Thyroid gland (tissue), 4 donors: ENCODE measurements at places on chromosomes 12 and 14.

DNA sequence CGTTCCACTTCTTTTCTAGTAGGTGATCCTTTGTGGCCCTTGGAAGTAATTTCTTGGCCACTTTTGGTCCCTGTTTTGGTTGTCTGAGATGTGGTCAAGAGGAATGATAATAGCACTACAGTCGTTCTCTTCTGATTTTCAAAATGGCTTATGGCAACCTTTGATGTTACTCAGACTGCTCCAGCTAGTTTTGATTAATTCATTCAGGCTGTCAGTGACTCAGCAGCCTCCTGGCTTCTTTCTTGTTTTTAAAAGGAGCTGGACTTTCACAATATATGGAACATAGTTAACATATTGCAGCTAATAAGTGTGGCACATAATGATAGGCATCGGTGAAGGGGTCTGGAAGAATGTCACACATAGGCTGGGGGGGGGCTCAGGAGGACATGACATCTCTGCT, 47.3 kb downstream of the WDR20 start:
- peak; percentile 36 for DNase-seq

- no peak for DNase-seq
These were observed 119.8 kb upstream of the CPM start for GRCh38 chr12:69052613-69053408.

DNA sequence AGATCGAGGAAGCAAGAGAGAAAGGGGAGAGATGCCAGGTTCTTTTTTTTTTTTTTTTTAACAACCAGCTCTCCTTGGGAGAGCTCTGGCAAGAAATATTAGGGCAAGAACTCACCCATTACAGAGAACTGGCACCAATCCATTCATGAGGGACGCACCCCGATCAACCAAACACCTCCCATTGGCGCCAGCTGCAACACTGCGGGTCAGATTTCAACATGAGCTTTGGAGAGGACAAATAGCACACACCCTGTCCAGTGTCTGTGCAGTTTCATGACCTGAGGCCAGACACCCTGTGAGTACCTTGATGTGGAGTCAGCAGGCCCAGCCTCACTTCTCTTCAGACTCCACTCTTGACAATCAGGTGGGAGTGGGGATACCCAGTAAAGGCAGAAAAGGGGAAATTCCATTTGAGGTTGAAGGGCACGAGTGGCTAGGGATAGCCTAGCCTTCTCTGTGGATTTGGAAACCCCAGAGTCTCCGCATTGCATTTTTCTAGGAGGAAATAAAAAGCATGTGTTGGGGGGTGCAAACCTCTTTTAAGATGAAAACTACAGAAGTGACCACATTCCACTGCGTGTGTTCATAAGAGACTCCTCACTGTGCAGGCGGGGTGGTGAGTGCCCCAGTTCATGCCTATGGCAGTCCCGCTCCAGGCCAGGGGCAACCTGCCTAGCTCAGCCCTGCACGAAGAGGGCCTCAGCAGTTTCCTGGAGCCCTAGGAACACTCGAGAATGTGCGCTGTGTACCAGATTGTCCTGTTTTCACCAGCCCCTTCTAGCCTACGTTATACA, 42.4 kb upstream of the GPATCH2L start:
- peak; percentile 35 for DNase-seq

- no peak for DNase-seq
These were observed 1.1 kb upstream of the SP1 start for GRCh38 chr12:53378724-53379388.

GRCh38 chr12:27163048-27163715, 80.8 kb upstream of the C12orf71 start:
- no peak for DNase-seq

- DNase-seq = no peak
These were observed 18.0 kb upstream of the APPL2 start for GRCh38 chr12:105253866-105254513.

DNA sequence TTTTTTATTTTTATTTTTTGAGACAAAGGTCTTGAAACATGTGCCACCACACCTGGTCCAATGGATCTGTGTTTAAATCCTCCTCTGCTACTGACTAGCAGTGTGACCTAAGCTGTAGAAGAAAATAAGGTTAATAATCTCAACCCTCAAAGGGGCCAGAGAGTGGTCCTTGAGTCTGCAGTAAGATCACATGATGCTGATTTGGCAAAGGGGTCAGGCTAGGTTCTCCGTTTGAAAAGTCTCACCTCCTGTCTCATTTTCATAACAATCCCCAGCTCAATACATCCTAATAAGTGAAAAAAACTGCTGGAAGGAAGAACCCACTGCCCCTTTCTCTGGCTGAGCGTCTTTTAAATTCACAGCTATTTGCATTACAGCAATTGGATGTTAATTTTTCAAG, 8.0 kb upstream of the TEP1 start:
- DNase-seq = no peak

GRCh38 chr12:47554046-47554653, 151.7 kb downstream of the RPAP3 start:
- DNase-seq = no peak

- DNase-seq = no peak
These were observed 555.3 kb downstream of the SLC6A15 start for GRCh38 chr12:84357314-84357713.

GRCh38 chr12:85277191-85277590, 2.8 kb upstream of the ALX1 start:
- DNase-seq = no peak

GRCh38 chr12:34166427-34167060, 144.2 kb downstream of the ALG10 start:
- no peak for DNase-seq

- no peak for DNase-seq
These were observed 30.2 kb upstream of the EVL start for GRCh38 chr14:100034961-100035500.

GRCh38 chr12:116455540-116456329, 103.4 kb upstream of the MAP1LC3B2 start:
- DNase-seq = peak; percentile 51

- peak; percentile 84 for DNase-seq
These were observed 135.3 kb downstream of the PRKCH start for GRCh38 chr14:61456720-61457119.

- DNase-seq = peak; percentile 86
These were observed at the start of gene NEMF for GRCh38 chr14:49852301-49853157. NEMF (minus strand) TSS chr14:49852788; CDS start chr14:49852753, 35 bp downstream.

GRCh38 chr14:54462048-54462447, 20.9 kb upstream of the CNIH1 start:
- DNase-seq = no peak

DNA sequence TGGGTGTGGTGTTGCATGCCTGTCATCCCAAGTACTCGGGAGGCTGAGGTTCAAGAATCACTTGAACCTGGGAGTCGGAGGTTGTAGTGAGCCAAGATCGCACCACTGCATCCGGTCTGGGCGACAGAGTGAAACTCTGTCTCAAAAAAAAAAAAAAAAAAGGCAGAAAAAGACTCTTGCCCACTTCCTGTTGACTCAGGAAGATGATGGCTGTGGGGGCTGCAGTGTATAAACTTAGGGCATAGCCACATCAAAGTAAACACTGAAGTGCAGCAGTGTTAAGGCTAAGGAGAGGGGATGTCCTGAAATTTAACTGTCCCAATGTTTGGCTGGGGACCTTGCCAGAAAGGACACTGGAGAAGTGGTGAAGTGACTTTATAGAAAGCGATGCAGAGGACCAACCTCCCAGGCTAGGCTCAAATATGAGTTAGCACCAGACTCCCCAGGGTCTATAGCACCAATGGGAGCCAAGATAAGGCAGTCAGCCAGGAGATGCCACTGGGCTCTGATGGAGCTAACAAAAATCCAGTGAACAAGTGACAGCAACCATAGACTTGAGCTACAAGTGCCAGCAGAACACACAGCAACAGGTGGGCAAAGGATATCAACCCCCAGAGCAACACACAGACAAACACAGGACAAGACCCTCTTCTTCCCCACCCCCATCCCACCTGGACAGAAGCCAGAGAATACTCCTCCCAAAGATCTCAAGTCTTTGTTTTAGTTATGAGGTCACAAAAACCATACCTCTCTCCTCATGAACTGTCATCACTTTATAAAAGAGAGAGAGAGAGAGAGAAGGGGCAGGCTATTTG, 28.0 kb downstream of the NELL2 start:
- DNase-seq = peak; percentile 10

GRCh38 chr14:99040711-99041110, 231.3 kb downstream of the BCL11B start:
- no peak for DNase-seq

- DNase-seq = no peak
These were observed 44.0 kb upstream of the FRMD6 start for GRCh38 chr14:51607711-51608110.

DNA sequence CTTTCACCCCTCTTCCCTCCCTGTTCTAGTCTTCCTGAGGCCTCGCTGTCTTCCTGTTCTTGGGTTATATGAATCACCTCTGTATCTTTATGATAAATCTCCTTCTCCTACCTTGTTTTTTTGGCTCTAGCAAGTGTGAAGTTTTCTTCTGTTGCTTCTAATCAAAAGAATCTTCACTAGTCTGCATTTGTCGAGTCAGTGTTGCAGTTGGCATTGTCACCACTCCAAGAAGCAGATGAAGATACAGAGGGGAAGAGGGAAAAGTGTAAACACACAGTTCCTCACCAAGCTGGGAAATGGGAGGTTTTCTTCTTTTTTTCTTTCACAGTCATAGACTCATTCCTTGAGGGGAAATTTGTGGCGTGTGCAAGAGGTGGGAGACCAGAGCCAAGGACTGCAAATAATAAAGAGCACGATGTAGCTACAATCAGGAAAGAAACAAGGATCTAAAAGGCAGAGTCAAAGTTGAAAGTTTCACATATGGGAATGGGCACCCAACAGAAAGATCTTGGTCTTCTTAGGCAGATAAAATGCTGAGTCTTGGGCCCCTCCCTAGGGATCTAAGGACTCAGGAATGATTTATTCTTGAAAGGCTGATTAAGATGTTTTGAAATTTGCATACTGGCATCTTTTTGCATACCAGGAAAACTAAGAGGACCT, 22.2 kb upstream of the PRICKLE1 start:
- no peak for DNase-seq

DNA sequence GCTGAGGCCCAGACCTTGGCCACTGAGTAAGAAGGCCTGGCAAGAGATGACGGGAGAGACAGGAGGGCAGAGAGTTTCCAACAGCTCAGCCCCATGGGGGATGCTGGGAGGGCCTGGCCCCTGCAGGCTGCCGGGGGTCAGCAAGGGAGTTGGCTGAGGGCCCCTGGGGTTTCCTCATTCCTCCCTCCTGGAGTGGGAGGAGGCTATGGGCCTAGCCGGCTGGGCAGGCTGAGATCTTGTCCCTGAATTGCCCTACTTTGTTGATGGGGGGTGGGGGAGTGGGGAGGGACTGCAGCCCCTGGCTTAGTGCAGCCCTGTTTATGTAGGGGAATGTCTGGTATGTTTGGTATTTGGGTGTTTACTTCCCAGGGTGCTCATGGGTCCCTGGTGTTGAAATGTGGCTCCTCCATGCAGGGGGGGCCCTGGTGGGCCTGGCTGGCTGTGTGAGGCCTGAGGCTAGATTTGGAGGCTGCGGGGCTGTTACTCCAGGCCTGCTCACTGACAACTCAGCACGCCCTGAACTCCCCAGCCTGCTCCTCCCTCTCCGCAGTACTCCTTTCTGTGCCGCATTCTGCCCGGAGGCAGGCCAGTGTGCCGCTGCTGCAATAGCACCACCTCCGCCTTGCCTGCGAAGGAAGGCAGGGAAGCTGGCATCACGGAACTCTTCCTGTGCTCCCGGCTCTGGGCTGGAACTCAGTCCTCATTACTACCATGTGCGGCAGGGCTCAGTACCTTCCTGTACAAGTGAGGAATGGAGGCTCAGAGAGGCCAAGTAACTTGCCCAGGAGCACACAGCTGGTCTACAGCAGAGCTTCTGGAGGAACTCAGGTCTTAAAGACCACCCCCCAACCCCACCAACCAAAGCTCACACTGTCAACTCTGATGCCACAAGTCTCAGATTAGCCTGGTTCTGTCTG, 25.3 kb downstream of the JDP2 start:
- DNase-seq = peak; percentile 45

DNA sequence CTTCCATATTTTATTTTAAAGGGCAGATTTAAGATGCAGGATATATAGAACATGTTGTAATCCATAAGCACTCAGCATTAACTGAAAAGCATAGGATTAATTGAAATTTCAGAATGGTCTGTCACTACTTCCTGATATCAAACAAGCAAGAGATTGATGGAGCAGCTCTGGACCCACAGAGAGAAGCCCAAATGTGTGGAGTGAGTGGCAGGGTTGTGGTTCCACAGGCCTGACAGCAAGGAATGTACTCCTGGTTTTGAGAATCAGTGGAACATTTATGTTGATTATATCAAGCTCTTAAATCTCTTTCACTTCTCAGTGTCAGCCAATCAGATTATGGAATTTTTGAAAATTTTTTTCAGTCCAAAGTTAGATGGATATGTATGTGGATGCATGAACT, 267.6 kb upstream of the PRICKLE1 start:
- no peak for DNase-seq

GRCh38 chr14:59028476-59029202, 159.8 kb upstream of the DAAM1 start:
- peak; percentile 68 for DNase-seq

- peak; percentile 64 for DNase-seq
These were observed 810 bp downstream of the MARCHF9 start for GRCh38 chr12:57755454-57756372.

- DNase-seq = no peak
These were observed 6.8 kb upstream of the IRF2BPL start for GRCh38 chr14:77035267-77035666.

- DNase-seq = no peak
These were observed 219.5 kb upstream of the OTX2 start for GRCh38 chr14:57029620-57030253.

- DNase-seq = no peak
These were observed 180.2 kb downstream of the TSPAN9 start for GRCh38 chr12:3257411-3257810.

DNA sequence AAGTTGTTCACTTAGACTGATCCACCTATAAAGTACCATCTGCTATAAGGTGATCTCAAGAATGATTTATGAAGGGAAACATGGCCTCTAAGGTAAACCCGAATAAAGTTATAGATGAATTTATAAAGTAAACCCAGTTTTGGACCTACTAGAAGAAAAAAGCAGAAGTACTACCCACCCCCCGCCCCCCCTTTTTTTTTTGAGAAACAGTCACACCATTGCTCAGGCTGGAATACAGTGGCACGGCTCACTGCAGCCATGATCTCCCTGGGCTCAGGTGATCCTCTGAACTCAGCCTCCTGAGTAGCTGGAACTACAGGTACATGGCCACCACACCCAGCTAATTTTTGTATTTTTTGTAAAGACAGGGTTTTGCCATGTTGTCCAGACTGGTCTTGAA, 3.9 kb downstream of the ENTPD5 start:
- DNase-seq = no peak

GRCh38 chr12:102095677-102096263, 24.1 kb downstream of the NUP37 start:
- no peak for DNase-seq

GRCh38 chr12:18436170-18436569, 174.9 kb downstream of the PIK3C2G start:
- DNase-seq = no peak

- no peak for DNase-seq
These were observed 22.7 kb upstream of the ANKRD9 start for GRCh38 chr14:102532204-102532658.

DNA sequence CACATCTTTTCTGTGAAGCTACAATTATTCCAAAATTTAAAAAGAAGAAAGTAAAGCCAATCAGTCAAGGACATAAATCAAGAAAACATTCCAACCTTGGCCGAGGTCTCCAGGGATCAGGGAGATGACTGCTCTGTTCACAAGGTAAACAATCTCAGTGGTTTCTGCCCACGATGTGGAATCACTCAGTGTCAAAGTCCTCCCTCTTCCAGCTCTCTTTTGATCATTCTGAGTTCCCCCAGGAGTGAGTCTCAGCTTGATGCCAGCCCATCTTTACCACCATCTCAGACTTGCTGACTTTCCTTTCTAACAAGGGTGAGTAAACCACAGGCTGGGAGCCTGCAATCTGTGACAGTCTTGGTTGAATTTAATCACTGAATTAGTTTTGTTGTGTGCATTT, 4.8 kb upstream of the SERPINA9 start:
- DNase-seq = no peak
